Upper lobe of left lung (tissue), 6 donors: ENCODE measurements at places on chromosomes 3 and 15. TPM values are rescaled to one million over a fixed set of nuclear protein-coding genes. Genes with fewer than 3 reads are reported as not detected.

- H3K27ac ChIP-seq: no peak overlapping the region
- no peaks in the 10 kb centered on the region for H3K27me3 ChIP-seq
- no peak overlapping the region for H3K4me3 ChIP-seq
- H3K4me1 ChIP-seq: no peaks in the 10 kb centered on the region
- DNase-seq: no peak
- no peaks in the 10 kb centered on the region for H3K36me3 ChIP-seq
These were observed 12.6 kb downstream of the SCN5A start for GRCh38 chr3:38636881-38637280.

GRCh38 chr15:34754674-34755418, at the start of gene GJD2:
Gene GJD2 (minus strand): TSS chr15:34754998. CDS start chr15:34754488, 510 bp downstream.
- H3K4me1 ChIP-seq: peaks cover 6% of the 10 kb centered on the region
- peak; percentile 80 for DNase-seq
- H3K27me3 ChIP-seq: no peaks in the 10 kb centered on the region

SHC4 gene
- total RNA-seq: under 0.01 TPM

RLBP1 gene
- total RNA-seq: not detected

SCAMP5 gene
- total RNA-seq: 4.0 TPM

AP4E1 gene
- total RNA-seq: 11.5 TPM

SPATA12 gene
- 0.30 TPM for total RNA-seq

GRCh38 chr3:71986606-71987005, 201.7 kb upstream of the PROK2 start:
- no peak for DNase-seq
- no peak overlapping the region for H3K27ac ChIP-seq
- no peaks in the 10 kb centered on the region for H3K27me3 ChIP-seq
- H3K4me1 ChIP-seq: no peaks in the 10 kb centered on the region
- no peak overlapping the region for H3K4me3 ChIP-seq

FGF7 gene
- 33.7 TPM for total RNA-seq

SCN11A gene
- 1.0 TPM for total RNA-seq

- peaks cover 6% of the 10 kb centered on the region for H3K4me1 ChIP-seq
- H3K36me3 ChIP-seq: no peaks in the 10 kb centered on the region
- peak; percentile 40 for DNase-seq
- no peak overlapping the region for H3K4me3 ChIP-seq
- no peak overlapping the region for H3K27ac ChIP-seq
- no peaks in the 10 kb centered on the region for H3K27me3 ChIP-seq
These were observed 23.7 kb upstream of the TPRG1 start for GRCh38 chr3:189148081-189148507.

GRCh38 chr3:17833786-17834559, 91.5 kb upstream of the TBC1D5 start:
- no peaks in the 10 kb centered on the region for H3K4me1 ChIP-seq
- no peak overlapping the region for H3K27ac ChIP-seq
- no peaks in the 10 kb centered on the region for H3K27me3 ChIP-seq
- no peaks in the 10 kb centered on the region for H3K36me3 ChIP-seq
- H3K4me3 ChIP-seq: no peak overlapping the region
- DNase-seq: no peak

TJP1 gene
- total RNA-seq: 88.0 TPM

DNA sequence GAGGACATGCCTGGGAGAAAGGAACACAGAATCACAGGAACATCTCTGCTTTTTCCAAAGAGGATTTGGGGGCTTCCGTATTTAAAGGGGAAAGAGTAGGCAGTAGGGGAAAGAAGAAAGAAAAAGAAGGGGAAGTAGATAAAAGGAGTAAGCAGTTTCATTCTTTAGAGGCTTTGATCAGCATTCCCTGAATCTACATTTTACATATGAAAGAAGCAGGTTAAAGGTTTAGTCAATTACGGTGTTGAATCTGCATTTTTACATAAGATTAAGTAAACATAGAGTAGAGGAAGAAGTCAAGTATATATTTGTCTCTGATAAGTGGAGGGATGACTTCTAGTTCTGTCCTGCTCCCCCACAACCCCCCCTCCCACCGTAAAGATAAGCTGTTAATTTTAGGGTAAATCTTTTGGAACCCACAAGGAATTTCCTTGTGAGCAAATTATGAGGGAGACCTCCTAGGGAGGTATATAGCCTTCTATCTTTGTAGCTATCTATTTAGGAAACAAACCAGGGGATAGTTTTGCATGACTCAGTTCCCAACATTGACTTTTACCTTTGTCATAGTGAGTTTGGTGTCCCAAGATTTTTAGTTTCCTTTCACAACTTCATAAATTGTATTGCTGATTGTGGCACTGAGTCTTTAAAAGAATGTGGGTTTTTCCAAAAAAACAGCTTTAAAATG, 8.7 kb upstream of the P2RY12 start:
- H3K27me3 ChIP-seq: no peaks in the 10 kb centered on the region
- no peak overlapping the region for H3K27ac ChIP-seq
- no peak for DNase-seq
- no peak overlapping the region for H3K4me3 ChIP-seq
- H3K4me1 ChIP-seq: no peaks in the 10 kb centered on the region

EAF2 gene
- total RNA-seq: 3.8 TPM

GRCh38 chr15:90142216-90143165, 40.2 kb upstream of the IDH2 start:
- no peak overlapping the region for H3K4me3 ChIP-seq
- no peak overlapping the region for H3K27ac ChIP-seq
- H3K27me3 ChIP-seq: no peaks in the 10 kb centered on the region

SI gene
- total RNA-seq: not detected

- no peak overlapping the region for H3K4me3 ChIP-seq
- peaks cover 5% of the 10 kb centered on the region for H3K4me1 ChIP-seq
- no peak for DNase-seq
- H3K36me3 ChIP-seq: no peaks in the 10 kb centered on the region
- H3K27ac ChIP-seq: no peak overlapping the region
These were observed 34.4 kb upstream of the LCTL start for GRCh38 chr15:66600240-66600627.

DNA sequence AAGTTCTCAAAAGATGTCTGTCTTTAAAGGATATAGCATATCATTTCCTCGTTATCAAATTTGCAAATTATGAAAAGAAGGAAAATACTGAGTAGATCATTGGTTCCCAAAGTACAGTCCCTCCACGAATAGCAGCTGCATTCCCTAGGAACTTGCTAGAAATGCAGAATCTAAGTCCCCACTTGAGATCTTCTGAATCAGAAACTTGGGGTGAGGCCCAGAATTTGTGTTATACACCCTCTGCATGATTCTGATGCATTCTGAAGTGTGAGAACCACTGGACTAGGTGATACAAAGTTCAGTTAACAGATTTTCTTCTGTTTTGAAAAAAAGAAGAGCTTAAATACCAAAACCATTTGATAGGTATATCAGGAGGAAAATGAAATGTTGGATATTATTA, 77.1 kb downstream of the SLC25A26 start:
- no peaks in the 10 kb centered on the region for H3K27me3 ChIP-seq
- no peak overlapping the region for H3K4me3 ChIP-seq
- H3K27ac ChIP-seq: no peak overlapping the region
- H3K4me1 ChIP-seq: peaks cover 6% of the 10 kb centered on the region
- no peaks in the 10 kb centered on the region for H3K36me3 ChIP-seq

DNA sequence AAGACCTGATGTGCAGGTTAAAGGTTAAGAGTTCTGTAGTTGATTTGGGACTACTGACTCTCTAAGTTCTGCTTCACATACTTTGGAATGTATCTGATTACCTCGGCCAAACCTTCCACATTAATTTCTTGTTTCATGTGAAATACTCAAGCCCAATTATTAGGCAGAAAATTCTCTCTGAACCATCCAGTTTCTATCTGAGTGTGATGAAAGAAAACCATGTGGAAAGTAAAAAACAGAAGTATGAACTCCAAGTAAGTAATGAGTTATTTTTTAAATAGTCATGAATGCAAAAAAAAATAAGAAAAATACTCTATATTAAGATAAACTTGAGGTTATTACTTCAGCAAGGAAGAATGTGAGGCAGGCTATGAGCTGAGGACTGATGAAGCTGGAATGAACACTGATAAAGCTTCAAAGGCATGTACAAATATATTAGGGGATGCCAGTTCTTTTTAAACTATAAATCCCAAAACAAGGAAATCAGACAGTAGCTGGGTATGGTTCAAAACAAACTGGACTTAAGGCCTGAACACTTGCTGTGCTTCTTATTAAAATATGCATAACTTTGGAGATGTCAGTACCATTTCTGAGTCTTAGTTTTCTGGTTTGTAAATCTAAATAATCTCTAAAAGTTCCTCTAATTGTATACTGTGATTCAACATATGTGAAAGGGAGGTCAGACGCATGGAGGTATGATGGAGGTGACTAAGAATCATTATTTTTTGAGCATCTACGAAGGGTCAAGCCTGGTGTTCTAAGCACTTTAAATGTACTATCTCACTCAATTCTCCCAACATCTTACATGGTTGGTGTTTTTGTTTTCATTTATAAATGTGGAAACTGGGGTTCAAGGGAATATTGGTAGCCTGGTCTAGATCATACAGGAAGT, 59.6 kb downstream of the COL6A6 start:
- no peak overlapping the region for H3K4me3 ChIP-seq
- no peak for DNase-seq
- H3K27me3 ChIP-seq: no peaks in the 10 kb centered on the region

DNA sequence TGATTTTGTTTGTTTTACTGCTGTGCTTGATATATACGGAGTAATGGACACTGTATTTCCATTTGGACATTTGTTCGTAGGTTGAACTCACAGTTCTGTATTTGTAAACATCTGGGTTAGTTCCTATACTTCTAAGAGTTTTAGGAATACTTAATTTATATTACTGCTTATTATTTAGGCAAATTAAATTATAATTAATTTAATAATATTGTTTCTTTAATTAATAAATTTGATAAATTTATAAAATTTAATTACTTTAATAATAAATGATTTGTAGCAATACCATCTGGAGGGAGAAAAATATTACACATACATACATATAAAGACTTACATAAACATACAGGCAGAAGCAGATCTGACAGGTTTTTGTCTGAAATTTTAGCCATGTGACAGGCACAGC, 14.5 kb upstream of the B4GALT4 start:
- no peaks in the 10 kb centered on the region for H3K27me3 ChIP-seq
- no peak overlapping the region for H3K4me3 ChIP-seq
- H3K4me1 ChIP-seq: no peaks in the 10 kb centered on the region
- DNase-seq: no peak
- no peak overlapping the region for H3K27ac ChIP-seq

CFAP100 gene
- 10.7 TPM for total RNA-seq

- no peak for DNase-seq
- H3K27ac ChIP-seq: no peak overlapping the region
- no peaks in the 10 kb centered on the region for H3K4me1 ChIP-seq
- no peak overlapping the region for H3K4me3 ChIP-seq
These were observed 331.1 kb downstream of the C3orf38 start for GRCh38 chr3:88480822-88481221.

DNA sequence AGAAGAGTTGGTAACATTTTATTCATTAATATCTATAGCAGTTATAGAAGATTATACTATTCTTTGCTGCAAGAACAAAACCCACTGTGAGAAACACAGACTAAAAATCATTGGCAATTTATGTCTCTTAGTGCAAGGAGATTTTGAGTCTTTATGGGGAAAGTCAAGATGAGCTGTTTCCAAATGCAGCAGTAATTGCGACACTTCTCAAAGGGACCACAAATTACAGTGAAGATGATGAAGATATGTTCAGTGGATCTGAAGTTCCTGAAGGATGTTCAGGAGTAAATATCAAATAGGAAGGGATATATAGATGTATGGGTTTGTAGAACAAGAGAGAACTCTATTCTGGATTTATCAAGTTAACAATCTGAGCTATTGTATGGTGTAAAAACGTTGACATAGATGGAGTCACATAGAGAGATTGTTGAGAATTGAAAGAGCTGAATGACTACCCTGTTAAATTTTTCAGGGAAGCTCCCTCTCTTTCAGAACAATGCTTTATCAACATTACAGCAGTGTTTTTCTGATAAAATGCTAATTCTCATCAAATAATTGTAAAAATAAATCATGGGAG, 71.8 kb downstream of the DTWD1 start:
- no peaks in the 10 kb centered on the region for H3K4me1 ChIP-seq
- no peak overlapping the region for H3K4me3 ChIP-seq
- DNase-seq: no peak
- no peaks in the 10 kb centered on the region for H3K27me3 ChIP-seq
- no peak overlapping the region for H3K27ac ChIP-seq

DNA sequence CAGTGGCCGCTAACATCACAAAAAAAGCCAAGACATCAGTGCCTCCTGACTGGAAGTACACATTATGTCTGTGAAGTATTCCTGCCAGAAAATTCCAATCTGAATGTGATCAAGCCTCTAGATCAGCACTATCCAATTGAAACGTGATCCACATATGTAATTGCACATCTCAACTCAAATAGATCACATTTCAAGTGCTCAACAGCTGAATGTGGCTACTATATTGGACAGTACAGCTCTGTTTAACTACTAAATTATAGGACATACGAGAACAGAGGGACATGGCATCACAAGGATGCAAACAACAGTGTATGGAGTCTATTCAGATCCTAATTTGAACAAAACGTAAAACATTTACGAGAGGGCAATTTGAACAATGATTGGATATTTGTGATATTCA, 542 bp upstream of the UBAP1L start:
- H3K36me3 ChIP-seq: peaks cover 35% of the 10 kb centered on the region
- no peaks in the 10 kb centered on the region for H3K27me3 ChIP-seq
- H3K4me3 ChIP-seq: no peak overlapping the region
- DNase-seq: no peak
- H3K27ac ChIP-seq: no peak overlapping the region
- H3K4me1 ChIP-seq: no peaks in the 10 kb centered on the region

AVEN gene
- total RNA-seq: 9.8 TPM

- no peak for DNase-seq
- H3K27ac ChIP-seq: no peak overlapping the region
- H3K4me3 ChIP-seq: no peak overlapping the region
These were observed 154.6 kb downstream of the EEFSEC start for GRCh38 chr3:128307781-128308469.

- H3K4me3 ChIP-seq: no peak overlapping the region
- no peak overlapping the region for H3K27ac ChIP-seq
- H3K36me3 ChIP-seq: no peaks in the 10 kb centered on the region
- H3K27me3 ChIP-seq: no peaks in the 10 kb centered on the region
These were observed 111.9 kb upstream of the KLHL25 start for GRCh38 chr15:85906640-85907039.

DNA sequence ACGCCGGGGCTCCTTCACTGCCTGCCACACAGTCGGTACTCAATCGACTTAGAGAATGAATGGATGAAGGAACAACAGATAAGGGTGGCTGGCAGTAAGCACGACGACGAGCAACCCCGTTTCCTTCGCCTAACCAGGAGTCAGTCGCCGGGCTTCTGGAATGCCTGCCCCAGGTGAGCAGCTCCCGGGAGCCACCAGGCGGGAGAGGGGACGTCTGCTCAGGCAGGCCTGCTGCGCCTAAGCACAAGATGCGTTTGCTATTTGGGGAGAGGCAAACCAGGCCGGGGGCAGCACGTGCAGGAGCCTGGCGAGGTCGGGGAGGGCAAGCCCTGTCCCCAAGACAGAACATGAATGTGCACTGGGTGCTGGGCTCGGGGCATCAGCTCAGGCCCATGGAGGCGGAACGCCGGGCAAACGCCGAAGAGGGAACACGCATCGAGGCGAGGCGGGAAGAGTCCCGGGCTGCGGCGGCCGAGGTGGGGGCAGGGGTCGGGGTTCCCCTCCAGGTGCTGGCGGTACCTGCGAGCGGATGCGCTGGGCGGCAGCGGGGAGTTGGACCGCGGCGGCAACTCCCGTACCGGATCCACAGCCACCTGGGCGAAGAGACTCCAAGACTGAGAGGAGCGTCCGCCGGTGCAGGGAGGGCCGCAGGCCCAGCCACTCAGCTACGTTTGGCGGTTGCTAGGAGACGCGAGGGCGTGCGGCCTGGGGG, at the start of gene CFAP92:
CFAP92 (minus strand) TSS at position 616 of the 712 bp plus-strand sequence. CDS start 772 bp downstream, outside the sequence.
- DNase-seq: peak; percentile 94
- no peaks in the 10 kb centered on the region for H3K36me3 ChIP-seq
- peak within 1 kb of the TSS; percentile 50 for H3K4me3 ChIP-seq
- peak within 1 kb of the TSS; percentile 14 for H3K27ac ChIP-seq
